ENCODE measurements at places on chromosomes 6 and 20.
A peak's percentile ranks its signal among the peaks of the same experiment; 100 is the strongest.

GRCh38 chr6:96466147-96466863 lies 55.3 kb upstream of the UFL1 start:
- no peak for DNase-seq

GRCh38 chr6:136408204-136408603 lies 118.6 kb upstream of the BCLAF1 start:
- DNase-seq: no peak

- DNase-seq: no peak
Observed at GRCh38 chr6:128252341-128253176, 267.8 kb downstream of the PTPRK start.

GRCh38 chr6:117264692-117265409 lies 507 bp upstream of the VGLL2 start:
- no peak for DNase-seq

- DNase-seq: no peak
Observed at GRCh38 chr6:165345700-165346099, 36.3 kb upstream of the C6orf118 start.

DNA sequence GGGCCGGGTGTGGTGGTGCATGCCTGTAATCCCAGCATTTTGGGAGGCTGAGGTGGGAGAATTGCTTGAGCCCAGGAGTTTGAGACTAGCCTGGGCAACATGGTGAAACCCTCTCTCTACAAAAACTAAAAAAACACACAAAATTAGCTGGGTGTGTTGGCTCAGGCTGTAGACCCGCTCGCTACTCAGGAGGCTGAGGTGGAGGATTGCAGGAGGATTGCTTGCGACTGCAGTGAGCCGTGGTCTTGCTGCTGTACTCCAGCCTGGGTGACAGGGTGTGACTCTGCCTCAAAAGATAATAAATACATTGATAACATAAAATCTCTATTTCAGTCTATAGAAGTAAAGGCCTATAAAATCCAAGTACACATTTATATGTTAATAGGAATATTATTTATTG lies 49.3 kb downstream of the SLC17A5 start:
- no peak for DNase-seq

GRCh38 chr6:36377594-36377993 lies 9.9 kb downstream of the ETV7 start:
- DNase-seq: no peak

DNA sequence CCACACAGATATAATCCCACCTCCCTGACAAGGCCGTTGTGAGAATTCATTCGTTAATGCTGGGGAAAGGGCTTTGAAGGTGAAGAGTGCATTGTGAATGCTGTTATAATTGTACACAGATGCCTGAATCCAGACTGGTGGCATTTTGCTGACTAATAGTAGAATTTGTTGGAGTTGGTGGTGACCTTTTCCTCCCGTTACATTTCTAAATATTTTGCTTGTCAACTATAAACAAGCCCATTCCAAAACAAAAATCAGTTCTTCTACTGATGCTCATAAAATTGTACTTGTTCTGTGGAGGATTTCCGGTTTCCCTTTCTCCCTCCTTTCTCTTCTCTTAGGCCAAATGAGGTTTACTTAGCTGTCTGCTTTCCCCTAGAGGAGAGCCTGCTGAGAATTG lies 253.1 kb upstream of the SUPT3H start:
- DNase-seq: no peak

- no peak for DNase-seq
Observed at GRCh38 chr6:97288188-97288587, 5.2 kb upstream of the MMS22L start.

DNA sequence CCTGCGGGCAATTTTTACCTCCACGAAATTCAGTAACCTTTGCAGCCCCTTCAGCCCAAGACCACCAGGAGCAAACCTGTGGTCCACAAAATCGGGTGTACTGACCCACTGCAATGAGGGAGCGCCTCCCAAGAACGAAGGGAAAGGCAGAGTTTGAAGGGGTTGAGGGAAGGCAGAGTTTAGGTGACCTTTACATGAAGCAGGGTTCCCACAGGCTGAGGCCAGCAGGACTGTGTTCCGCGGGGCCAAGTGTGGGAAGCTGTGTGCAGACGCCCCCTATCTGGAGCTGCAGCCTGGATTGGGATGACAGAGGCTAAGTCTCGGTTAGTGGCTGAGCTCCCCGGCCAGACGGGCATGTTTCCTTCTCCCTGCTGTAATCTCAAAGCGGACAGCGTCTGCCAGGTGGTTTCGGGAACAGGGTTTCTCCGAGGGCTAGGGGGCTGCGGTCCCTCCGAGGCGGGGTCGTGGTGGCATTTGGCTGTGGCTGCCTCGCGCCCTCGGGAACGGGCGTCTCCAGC lies 826 bp upstream of the PYGB start:
- DNase-seq: peak; percentile 61

- no peak for DNase-seq
Observed at GRCh38 chr20:23050076-23050838, 785 bp upstream of the THBD start.

GRCh38 chr20:3547906-3548305 lies 77.1 kb downstream of the ATRN start:
- no peak for DNase-seq

GRCh38 chr20:10668677-10669368 lies 5.0 kb downstream of the JAG1 start:
- no peak for DNase-seq

GRCh38 chr6:143528164-143528811 lies 16.8 kb upstream of the FUCA2 start:
- no peak for DNase-seq

- DNase-seq: peak; percentile 62
Observed at GRCh38 chr20:57654363-57654997, 34.3 kb upstream of the ZBP1 start.

GRCh38 chr6:32969685-32970412 lies 1.5 kb downstream of the BRD2 start:
- DNase-seq: peak; percentile 79

DNA sequence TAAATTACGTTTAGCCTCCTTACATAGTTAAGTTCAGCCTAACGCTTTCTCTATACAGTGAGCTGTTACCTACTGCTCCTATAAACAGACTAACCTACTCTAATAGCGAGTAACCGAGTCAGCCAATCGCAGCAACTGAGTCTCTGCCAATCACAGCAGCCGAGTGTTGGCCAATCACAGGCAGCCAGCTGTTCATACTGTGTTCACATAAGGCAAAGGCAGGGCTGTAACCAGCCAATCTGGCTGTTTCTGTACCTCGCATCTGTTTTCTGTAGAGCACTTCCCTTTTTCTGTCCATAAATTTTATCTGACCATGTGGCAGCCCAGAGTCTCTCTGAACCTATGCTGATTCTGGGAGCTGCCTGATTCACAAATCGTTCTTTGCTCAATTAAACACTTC lies 263.9 kb upstream of the JARID2 start:
- DNase-seq: no peak

DNA sequence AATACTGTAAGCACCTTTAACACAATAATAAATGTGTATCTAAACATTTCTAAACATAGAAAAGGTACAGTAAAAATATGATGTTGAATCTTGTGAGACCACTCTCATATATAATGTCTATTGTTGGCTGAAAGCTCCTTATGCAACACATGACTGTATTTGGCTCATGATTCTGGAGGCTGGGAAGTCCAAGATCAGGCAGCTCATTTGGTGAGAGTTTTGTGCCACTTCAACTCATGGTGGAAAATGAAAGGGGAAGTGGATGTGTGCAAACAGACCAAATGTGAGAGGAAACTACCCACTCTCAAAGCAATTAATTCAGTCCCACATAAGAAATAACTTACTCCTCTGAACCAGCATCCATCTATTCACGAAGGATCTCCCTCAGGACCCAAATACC lies 257.7 kb upstream of the OPRM1 start:
- no peak for DNase-seq

DNA sequence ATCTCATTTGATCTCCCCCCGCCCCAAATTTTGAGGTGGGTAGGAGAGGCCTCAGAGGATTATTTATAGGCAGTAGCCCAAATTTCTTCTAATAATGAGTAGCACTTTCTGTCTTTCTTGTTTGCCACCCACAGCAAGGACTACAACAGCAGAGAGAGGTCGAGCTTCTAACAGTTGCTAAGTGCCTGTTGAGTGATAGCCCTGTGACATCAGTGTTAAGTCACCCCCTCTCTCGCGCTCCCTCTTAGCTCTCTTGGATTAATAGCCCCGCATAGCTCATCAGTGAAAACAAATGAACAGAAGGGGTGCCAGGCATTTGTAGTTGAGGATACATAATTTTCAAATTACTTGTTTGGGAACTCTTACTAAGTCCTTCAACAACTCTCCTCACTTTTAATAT lies 3.5 kb downstream of the ANKRD60 start:
- DNase-seq: no peak

DNA sequence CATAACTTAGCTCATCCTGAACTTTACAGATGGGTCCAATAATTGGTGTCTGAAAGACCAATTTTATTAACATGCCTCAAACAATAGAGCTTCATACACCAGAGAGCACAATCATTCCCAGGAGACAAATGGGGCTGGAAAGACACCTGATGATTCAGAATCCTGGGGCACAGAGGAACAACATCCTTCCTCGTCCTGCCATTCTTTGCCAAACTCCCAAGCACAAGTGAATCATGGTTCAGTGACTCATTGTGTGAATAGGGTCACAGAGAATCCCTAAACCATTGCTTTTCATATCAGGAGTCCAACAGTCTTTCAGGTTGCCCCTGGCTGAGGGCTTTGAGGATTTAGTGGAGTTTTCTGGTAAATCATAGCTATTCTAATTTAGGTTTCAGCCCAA lies 266.4 kb upstream of the BMP2 start:
- no peak for DNase-seq

- DNase-seq: peak; percentile 57
Observed at GRCh38 chr6:29633534-29633905, 537 bp upstream of the GABBR1 start.

GRCh38 chr6:37517411-37517812 lies 17.7 kb upstream of the CCDC167 start:
- DNase-seq: no peak

GRCh38 chr6:144416244-144416643 lies 131.1 kb downstream of the UTRN start:
- DNase-seq: no peak

DNA sequence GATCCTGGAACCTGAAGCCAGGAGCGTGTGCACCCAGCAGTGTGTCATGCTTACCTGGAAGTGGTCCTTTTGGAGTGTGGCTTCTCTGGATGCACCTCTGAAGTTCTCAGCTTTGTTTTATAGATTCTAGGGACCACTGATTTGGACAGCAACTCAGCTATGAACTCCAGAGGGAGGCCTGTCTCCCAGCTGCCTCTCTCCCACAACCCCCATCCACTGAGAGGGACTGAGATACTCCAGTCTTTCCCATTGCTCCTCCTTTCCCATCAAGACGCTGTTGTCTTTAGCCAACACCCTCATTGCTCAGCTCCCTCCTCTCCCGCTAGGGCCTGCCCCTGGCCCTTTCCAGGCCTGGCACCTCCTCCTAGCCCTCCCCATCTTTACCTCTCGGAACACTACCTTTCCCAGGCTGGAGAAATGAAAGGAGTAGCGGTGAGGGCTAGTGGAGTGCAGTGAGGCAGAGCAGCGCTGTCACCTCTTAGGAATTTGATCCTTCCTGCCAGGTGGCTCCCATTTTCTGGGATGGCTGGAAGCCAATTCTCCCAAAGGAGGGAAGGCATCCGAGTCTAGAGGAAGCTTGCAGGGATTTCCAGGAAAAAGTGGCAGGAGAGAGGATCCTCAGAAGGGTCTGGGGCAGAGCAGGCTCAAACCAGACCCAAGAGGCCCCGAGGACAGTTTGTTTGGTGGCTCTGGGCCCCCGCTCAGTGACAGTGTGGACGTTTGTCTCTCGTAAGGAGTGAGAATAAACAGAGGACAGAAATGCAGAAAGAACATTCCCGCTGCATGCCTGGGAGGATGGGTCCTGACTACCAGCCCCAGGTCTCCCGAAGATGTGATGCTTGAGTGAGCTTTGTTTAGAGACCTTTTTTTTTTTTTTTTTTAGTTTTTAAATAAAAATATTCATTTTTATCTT lies at the start of gene LRRN4:
LRRN4 (minus strand) TSS at position 285 of the 913 bp plus-strand sequence. CDS start 1,261 bp downstream, outside the sequence.
- DNase-seq: peak; percentile 91

GRCh38 chr6:166693880-166694279 lies 66.8 kb upstream of the RPS6KA2 start:
- DNase-seq: no peak

- no peak for DNase-seq
Observed at GRCh38 chr6:122654012-122654411, 43.8 kb downstream of the PKIB start.

DNA sequence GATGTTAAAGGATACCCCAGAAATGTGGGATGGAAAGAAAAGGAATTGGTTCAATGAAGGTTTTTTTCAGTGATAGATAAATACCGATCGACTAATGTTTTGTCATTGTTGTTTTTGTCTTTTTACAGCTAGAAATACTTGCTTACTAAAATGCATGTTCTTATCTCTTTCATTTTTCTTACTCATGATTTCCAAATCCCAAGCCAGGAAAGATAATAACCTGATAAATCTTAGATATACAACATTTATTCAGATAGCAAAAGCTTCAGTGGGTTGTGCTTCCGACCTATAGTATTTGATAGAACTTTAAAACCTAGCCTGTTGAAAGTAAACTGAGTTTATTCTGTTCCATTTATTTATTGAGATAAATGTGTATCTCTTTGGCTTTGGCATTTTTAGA lies 187.5 kb downstream of the EDN1 start:
- no peak for DNase-seq

DNA sequence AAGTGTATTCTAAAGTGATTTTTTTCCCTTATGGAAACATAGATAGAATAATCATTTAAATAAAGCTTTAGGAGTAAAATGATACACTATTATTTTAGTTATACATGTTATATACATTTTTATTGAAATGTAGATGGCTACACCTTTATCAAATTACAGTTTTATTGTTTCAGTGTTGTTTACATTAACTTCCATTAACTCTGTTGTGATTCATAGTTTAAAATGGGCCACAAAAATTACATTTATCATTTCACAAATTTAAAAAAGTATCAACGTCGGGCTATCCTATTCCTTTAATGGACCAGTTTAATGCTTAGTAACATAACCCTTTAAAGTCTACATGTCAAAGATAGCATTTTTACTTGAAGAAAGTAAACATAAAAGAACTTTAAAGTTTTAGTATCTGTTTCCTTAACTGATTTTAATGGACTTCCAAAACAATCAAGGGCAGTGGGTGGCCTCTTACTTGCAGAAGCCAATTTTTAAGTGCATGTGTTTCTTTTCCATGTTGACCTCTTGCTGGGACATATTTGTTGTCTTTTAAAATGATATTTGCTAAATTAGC lies 47.8 kb upstream of the FLRT3 start:
- no peak for DNase-seq

DNA sequence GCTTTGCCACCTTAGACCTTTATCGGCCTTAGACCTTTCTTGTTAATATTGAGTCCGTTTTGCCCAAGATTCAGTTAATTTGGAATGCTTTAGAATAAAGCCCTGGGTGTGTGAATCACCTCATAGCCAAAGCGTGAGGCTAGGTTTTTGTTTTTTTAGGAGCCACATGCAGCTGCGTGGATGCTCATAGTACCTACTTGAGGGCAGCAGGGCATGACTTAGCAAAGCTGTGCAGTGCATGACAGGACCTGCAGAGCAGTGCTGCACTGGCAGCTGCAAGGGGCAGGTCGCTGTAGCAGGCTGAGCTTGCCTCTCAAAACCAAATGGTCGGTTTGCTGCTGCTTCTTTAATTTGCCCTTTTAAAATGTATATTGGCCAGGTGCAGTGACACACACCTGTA lies 116.1 kb downstream of the JAG1 start:
- peak; percentile 43 for DNase-seq

- DNase-seq: no peak
Observed at GRCh38 chr20:33601861-33602260, 60.3 kb upstream of the C20orf144 start.

Measured in NCI-H1105 treated with DMSO at 0.1 percent for 48 hours (cell line).